ENCODE measurements at places on chromosomes 1 and 21.

- no peak for DNase-seq
Observed at GRCh38 chr1:119133987-119134386, 6.5 kb downstream of the WARS2 start.

- no peak for DNase-seq
Observed at GRCh38 chr1:219422811-219423598, 189.9 kb downstream of the ZC3H11B start.

GRCh38 chr21:46518983-46519583, 60.4 kb downstream of the DIP2A start:
- no peak for DNase-seq

GRCh38 chr1:50418600-50419109, 4.6 kb downstream of the DMRTA2 start:
- DNase-seq, result no peak

- DNase-seq, result peak; percentile 74
Observed at GRCh38 chr1:6440198-6441126, 15.9 kb downstream of the ESPN start.

DNA sequence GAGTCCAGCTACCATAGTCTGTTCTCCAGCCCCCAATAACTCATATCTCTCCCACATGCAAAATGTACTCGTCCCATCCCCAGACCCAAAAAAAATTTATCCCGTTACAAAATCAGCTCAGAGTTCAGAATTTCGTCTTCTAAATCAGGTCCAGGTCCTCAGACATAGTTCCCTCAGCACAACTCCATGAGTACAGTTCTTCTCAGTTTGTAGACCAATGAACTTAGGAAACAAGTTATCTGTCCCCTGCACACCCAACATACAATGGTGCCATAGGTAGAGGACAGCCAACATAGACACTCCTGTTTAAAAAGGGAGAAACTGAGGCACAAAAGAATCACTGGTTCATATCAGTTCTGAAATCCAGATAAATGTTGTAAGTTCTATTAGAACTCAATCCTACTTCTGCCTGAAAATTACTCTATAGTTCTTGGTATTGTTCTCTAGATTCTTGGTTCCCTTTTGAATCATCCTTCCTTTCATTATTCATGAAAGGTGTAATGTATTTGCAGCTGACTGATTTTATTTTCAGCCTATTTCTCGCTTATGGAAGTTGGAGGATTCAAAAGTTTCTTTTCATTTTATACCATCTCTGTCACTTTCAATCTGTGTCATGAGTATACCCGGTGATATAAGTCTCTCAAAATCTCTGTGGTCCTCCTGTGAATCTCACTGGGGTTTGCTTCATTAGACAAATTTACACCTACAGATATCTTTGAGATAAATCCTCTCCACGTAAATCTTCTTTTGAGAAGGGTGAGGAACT, 75.8 kb upstream of the TSPAN2 start:
- no peak for DNase-seq
